CD8-positive, alpha-beta memory T cell (primary cell): ENCODE measurements at places on chromosomes 1 and 21. TPM values are rescaled to one million over a fixed set of nuclear protein-coding genes. Genes with fewer than 3 reads are reported as not detected.

DNA sequence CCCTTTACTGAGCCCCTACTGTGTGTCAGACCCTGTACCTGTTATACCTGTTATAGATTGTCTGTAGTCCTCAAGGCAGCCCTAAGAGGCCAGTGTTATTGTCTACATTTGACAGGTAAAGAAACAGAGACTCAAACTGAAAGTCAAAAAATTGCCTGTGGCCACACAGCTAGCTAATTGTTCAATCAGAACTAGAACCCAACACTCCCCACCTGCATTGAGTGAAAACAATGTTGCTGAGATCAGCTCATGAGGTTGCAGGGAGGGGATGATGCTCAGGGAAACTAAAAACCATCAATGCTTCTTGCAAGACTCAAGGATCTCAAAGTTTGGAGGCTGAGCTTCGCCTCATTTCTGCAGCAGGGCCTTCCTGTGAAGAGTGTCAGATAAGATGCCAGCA is 109.5 kb upstream of the LMO4 start:
- H3K4me1 ChIP-seq: no peaks in the 10 kb centered on the region
- no peaks in the 10 kb centered on the region for H3K27me3 ChIP-seq
- no peaks in the 10 kb centered on the region for H3K36me3 ChIP-seq
- no peak overlapping the region for H3K27ac ChIP-seq
- no peak for DNase-seq

GRCh38 chr1:40270152-40270834 is 12.3 kb downstream of the ZMPSTE24 start:
- no peaks in the 10 kb centered on the region for H3K4me1 ChIP-seq
- peaks cover 48% of the 10 kb centered on the region for H3K36me3 ChIP-seq
- no peaks in the 10 kb centered on the region for H3K27me3 ChIP-seq
- no peak overlapping the region for H3K27ac ChIP-seq
- no peak overlapping the region for H3K4me3 ChIP-seq
- no peak for DNase-seq

DNA sequence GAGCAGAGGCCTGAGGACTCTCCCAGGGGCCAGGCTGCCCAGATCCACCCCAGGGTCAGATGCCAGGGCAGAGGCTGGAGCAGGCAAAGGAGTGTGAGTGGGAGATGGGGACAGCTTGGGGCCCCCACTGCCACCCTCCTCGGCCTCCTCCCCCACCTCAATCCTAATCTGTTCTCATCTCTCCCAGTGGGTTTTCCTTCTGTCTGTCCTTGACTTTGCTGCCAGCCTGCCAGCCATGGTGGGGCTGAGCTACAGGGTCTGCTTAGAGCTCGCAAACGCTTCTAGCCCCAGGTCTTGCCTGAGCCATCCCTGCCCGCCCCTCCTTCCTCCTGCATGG is 65.3 kb downstream of the MEGF6 start:
- H3K27me3 ChIP-seq: no peaks in the 10 kb centered on the region
- no peaks in the 10 kb centered on the region for H3K36me3 ChIP-seq
- H3K27ac ChIP-seq: no peak overlapping the region
- no peak for DNase-seq

PODN gene
- not detected for total RNA-seq

TNFRSF8 gene
- total RNA-seq: 1.9 TPM

MRAP gene
- total RNA-seq: not detected

IGSF3 gene
- 2.0 TPM for total RNA-seq
